Breast epithelium (tissue), 4 donors: ENCODE measurements at places on chromosomes 12 and 14. TPM values are rescaled to one million over a fixed set of nuclear protein-coding genes. Genes with fewer than 3 reads are reported as not detected.

MGP gene
- 5,040 TPM for total RNA-seq

GPR162 gene
- 4.1 TPM for total RNA-seq

ACOT4 gene
- 5.9 TPM for total RNA-seq

SIX4 gene
- total RNA-seq, result 16.7 TPM

GRCh38 chr12:58703866-58704265 lies 216.4 kb downstream of the LRIG3 start:
- no peak for DNase-seq

GRCh38 chr12:123398550-123399254 lies 14.8 kb downstream of the KMT5A start:
- DNase-seq, result no peak

- no peak for DNase-seq
These were observed 24.8 kb upstream of the VASH1 start for GRCh38 chr14:76736514-76736913.

GRCh38 chr12:97404543-97404942 lies 58.1 kb upstream of the RMST start:
- DNase-seq, result no peak

- DNase-seq, result no peak
These were observed 12.6 kb downstream of the TUBA1C start for GRCh38 chr12:49277466-49277865.

DNA sequence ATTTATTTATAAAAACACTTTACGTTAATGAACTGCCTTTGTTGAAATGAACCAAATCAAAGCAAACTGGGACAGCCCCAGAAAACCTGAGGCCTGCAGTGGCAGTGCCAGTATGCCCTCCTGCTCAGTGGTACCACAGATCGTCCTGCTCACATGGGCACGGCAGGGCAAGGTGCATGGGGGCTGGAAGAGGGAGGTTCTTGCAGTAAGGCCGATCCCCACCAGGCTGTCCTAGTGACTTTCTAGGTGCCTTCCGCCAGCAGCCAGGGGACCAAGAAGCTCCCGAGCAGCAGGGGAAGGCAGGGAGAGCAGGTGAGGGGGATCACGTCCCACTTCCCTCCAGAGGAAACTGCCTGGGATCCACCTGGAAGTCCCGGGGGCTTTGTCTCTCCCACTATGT lies 63.9 kb downstream of the TESC start:
- DNase-seq, result no peak

DNA sequence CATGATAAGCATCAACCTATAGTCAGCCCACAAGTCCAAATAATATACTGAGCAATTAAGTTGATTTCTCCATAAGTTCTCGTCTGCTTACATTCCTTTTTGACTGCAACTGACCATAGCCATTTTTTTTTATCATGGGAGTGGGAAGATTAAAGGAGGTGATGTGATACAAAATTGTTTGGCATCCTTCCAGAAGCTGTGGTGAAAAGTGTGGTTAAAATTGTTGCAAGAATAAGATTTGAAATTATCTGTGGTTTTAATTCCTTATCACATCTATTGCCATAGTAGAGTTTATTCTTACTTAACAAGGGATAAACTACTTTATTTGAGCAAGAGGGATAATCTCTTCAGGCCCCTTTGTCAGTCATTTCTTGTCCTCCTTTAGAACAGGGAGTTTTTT lies 50.7 kb downstream of the LIN52 start:
- DNase-seq, result no peak

- no peak for DNase-seq
These were observed 138.9 kb downstream of the PLXNC1 start for GRCh38 chr12:94287245-94287628.

GRCh38 chr12:5898874-5899273 lies 46.2 kb downstream of the ANO2 start:
- DNase-seq, result no peak

DNA sequence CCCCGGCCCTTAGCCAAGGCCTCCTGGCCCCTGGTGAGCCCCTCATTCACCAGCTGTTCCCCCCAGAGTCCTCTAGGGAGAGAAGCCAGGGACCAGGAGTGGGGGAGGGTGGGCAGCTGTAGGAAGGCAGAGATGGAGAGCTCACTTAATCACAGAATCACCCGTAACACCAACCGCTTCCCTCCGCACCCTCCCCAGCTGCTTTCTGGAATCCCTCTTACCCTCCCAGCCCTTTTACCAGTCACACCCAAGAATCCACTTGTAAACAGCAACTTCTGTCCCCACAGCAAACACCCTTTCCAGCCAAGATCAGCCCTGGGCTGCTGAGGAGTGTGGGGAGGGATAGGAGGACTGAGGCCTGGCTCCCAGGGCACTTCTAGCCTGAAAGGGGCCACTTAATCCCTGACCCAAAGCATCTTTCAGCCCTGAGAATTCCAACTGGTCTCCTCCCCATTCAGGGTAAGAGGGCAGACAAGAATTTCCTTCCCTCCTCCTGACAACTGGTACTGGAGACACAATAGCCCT lies 18.8 kb downstream of the NCKAP5L start:
- peak; percentile 22 for DNase-seq

DNA sequence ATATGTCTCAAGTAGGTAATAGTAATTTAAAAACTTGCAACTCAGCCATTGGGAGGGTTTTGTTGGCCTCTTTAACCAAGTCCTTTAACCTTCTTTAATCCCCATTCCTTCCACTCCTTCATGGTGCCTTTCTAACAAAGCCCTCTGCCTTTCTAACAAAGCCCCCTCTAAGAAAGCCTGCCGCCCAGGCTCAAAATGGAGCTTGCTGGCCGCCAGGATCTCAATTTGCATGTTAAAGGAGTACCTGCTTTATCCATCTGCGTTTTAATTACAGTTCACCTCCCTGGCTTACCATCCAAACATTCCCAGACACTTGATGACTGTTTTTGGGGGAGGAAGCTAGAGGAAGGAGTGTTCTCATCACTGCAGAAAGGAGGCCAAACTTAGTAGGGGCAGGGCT lies 183.4 kb downstream of the PTPN11 start:
- DNase-seq, result no peak

- DNase-seq, result no peak
These were observed 28.0 kb downstream of the VPS37B start for GRCh38 chr12:122867691-122868461.
